ENCODE measurements at places on chromosomes 16 and 17.

GRCh38 chr17:9003355-9004131, 17.8 kb upstream of the NTN1 start:
- no peak for DNase-seq

DNA sequence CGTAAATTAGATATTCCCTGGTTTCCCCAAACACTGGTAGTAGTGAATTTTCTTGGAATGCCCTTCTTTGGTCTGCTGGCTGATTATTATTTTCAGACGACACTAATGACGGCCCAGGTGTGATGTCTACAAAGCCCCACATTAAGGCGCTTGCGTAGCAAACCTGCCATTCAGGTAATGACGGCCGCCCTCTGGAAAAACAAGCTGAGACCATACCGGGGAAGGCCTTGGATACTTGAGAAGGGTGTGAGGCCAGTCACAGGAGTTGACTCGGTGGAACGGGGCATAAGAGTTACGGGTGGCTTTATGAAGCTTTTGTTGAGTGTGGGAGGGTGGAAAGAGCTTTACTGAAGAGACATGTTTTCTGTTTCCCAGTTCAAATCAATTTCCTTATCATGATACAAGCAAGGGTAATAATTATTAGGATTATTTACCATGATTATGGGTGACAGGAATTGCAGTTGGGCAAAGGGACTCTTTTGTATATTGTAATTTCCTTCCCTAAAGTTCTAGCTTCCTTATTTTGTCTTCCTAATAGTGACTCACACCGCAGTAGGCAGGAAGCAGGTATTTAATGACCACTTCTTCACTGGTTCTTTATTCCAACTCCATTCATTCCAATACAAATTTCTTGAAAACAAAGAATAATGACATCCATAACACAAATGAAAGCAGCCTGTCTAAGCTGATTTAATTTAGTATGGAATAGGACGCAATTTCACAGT, 24.8 kb downstream of the KRT23 start:
- no peak for DNase-seq

GRCh38 chr17:15381707-15382106, 40.3 kb upstream of the TEKT3 start:
- no peak for DNase-seq

DNA sequence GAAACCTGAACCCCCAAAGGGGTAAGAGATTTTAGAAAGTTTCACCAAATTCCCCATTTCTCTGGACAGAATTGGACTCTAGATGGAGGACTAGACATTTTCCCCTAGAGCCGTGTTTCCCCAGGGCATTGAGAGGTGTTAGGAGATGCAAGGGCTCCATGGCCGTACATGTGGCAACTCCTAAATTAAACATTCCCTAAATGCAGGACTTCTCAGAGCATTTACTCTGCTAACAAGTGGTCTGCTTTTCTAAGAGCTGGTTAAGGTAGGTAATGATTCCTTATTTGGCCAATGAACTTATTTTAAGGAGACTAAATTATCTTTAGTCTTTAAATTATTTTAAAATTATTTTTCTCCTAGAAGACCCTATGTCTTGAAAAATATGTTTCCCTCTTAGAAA, 200.9 kb downstream of the MSI2 start:
- no peak for DNase-seq

DNA sequence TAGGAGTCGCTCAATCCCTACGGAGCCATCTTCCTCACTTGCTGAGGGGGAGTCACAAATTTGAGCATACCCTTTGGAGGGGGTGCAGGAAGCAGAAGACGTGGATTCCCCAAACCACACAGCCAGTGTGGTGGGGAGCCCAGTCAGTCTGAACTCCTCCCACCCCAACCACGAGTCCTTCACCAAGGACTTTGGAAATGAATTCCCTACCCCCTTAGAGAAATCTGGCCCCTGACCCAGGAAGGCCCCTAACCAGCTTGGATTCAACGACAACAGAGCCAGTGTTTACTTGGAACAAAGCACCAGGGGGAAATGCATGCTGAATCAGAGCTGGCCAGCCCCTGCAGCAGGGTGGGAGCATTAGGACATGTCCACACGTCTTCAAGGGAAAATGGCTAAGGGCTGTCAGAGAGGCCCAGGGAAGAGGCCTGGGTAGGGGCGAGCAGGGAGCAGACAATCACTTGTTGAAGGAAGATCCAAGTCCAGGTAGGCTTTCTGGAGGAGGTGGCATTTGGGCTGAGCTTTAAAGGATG, 5.5 kb upstream of the TMEM92 start:
- DNase-seq, result no peak

GRCh38 chr17:57853695-57854094, 3.9 kb upstream of the MRPS23 start:
- DNase-seq, result no peak

DNA sequence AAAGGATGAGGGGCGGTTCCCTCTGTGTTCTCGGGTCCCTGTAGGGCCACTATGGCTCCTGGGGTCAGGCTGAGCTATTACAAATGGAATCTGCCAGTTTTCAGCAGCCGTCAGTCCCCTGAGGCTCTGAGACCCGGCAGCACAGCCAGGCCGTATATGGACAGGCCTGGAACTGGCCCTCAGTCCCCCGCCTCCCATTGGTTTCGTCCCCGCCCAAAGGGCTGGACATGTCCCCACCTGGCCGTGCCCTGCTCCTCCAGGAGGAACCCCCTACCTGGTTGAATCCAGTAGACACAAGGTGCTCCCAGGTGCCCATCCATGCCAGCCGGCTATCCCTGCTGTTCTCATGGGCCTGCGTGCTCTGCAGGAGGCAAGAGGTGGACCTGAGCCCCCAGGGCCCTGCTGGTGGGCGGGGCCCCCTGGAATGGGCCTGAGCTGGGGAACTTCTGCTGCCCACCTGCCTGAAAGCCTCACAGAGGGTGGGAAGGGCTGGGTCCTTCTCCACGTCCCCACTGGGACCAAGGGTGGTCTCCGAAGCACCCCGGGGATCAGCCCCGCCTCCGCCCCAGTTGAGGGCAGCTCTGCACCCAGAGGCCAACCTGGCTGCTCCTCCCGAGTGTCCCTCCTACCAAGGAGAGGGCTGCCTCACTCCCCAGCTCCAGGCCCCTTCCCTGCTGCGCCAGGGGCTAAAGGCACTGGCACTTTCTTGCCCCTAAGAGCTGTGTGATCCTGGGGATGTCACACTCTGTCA, 16.8 kb downstream of the VASN start:
- DNase-seq, result no peak

DNA sequence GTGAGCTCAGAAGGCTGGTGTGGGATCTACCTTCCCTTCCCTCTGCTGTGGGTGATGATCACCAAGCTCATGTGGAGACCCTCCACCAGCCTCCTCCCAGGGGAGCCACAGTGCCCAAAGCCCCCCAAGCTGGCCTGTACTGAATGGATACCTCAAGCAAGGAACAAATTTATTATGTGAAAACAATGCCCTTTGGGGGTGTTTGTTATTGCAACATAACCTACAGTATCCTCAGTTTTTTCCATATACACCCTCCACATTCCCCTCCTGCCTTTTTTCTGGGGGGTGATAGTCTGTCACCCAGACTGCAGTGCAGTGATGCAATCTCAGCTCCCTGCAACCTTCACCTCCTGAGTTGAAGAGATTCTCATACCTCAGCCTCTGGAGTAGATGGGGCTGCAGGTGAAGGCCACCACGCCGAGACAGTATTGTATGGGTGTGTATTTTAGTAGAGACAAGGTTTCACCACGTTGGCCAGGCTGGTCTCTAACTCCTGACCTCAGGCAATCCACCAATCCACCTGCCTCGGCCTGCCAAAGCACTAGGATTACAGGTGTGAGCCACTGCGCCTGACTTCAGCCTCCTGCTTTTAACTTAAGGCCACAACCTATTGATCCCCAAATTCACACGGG, 215.9 kb downstream of the CPPED1 start:
- no peak for DNase-seq

DNA sequence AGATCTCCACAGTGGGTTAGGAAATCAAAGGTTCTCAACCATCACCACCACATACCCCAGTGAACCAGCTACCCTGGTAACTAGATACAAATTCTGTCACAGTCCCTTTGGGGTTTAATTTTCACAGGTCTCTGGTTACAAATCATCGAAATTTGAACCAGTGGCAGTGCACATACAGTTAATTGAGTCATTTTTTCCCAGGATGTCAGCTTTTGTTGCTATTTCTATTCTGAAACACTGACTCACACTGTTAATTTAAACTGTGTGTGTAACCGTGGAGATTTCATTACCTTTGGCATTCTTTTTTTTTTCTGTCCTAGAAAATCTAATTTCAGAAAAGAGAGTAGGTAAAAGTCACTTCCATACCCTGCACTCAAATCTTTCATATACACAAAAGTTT, 511.5 kb downstream of the TOX3 start:
- no peak for DNase-seq

GRCh38 chr17:63986821-63987220, 11.3 kb upstream of the PRR29 start:
- no peak for DNase-seq

DNA sequence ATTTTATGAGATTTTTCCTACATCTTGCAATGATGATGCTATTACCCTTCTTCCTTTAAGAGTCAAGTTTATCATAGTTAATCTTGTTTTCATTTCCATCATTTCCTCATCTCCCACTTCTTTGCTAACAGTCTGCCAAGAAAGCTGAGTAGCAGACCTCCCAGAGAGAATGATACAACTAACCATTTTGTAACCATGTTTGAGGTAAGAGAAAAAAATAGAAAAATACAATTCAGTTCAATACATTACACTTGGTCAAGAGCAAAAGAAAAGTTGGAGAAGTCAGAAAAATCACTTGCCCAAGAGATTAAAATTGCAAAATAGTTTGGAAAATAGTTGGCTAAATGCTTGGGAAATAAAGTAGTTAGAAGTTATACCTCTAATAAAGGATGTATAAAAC, 154.4 kb downstream of the ABCA8 start:
- no peak for DNase-seq

DNA sequence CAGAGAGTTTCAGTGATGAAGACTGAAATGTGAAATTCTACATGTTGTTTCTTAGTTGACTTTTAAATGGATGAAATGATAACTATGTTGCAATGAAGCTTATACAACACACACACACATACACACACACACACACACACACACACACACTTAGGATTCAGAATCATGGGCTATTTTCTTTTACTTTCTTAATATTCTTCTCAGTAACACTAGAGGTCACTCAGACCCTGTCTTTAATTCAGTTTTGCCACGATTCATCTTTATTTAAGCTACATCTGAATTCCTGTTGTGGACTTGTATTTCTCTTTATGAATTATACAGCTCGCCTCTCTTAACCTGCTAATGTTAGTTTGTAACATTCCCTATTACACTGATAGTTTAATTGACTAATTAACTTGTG, 109.6 kb upstream of the GOT2 start:
- DNase-seq, result no peak

DNA sequence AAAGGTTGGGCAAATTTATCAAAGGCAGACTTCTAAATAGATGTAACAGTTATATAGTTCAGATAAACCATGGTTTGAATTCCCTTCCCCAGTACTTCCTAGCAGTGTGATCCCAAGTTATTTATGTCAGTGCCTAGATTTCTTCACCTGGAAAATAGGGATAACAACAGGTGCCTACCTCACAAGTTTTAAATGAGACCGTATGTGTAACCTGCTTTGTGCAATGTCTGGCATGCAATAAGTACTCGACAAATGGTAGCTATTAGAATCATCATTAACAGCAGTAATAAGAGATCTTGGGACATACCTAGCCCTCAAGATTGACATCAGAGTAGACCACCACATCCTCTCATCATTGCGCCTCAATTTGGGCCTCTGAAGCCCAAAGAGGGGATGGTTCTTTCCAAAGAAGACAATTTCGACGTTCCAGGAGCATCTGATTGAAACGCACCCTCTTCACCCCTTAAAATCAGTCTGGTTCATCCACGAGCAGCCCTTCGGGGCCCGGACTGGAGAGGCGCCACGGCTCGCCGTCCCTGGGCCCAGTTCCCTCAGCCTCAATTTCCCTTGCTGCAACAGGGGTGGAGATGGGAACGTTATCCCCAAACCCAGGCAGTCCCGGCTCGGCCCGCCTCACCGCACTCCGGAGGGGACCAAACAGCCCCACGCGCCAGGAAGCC, 541 bp downstream of the ACACA start:
- no peak for DNase-seq

DNA sequence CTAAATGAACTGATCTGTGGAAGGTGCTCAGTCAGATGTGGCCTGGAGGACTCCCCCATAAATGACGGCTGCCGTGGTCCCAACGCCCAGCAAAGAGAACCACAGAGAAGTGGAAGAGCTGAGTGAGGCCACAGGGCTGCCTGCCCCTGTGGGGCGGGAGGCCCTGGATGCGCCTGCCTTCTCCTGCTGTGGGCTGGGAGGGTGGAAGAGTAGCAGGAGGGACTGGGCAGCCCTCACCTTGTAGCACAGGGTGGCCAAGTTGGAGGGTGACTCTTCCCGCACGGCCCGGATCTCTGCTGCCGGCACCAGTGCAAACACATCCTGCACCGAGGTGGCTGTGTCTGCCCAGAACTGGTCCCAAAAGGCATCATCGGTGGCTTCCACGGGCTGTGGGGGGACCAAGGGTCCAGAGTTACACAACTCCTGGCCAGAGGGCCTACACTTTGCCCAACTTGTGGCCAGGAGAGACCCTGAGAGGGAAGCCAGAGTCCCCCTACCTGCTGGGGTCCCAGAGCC, 8.3 kb downstream of the HID1 start:
- no peak for DNase-seq

- no peak for DNase-seq
Observed at GRCh38 chr17:55969562-55970324, 183.5 kb upstream of the ANKFN1 start.

- DNase-seq, result no peak
Observed at GRCh38 chr16:2985462-2985861, 5.2 kb upstream of the PKMYT1 start.

- no peak for DNase-seq
Observed at GRCh38 chr17:38587947-38588787, 17.6 kb downstream of the SRCIN1 start.

- no peak for DNase-seq
Observed at GRCh38 chr17:82021107-82021899, 1.4 kb downstream of the CENPX start.

GRCh38 chr16:78903843-78904242, 696.7 kb downstream of the MAF start:
- no peak for DNase-seq

- no peak for DNase-seq
Observed at GRCh38 chr17:77646046-77646430, 312.5 kb upstream of the TNRC6C start.

GRCh38 chr17:34484193-34484733, 95.1 kb upstream of the TMEM132E start:
- DNase-seq, result no peak

GRCh38 chr16:2991566-2992261, 11.5 kb upstream of the PKMYT1 start:
- DNase-seq, result no peak

GRCh38 chr17:40330850-40331470, 22.0 kb downstream of the RARA start:
- no peak for DNase-seq

DNA sequence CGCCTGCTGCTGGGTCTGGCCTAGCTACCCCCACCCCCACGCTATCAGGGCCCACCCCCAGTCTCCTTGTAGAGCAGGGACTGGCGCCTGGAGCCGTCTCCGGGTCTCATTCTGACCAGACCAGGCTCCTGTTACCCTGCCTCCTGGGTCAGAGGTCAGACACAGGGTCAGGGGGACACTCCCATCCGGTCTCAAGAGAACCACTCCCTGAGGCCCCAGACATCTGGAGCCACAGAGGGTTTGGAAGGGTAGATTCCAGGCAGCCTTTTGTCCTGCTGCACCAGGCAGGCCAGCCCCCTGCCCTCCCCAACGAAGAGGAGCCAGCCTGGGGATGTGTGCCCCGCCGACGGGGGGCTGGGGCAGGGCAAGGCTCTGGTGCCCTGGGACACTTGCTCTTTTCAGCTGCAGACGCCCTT, 944 bp upstream of the WFIKKN1 start:
- no peak for DNase-seq

GRCh38 chr17:19372011-19372370, 6.3 kb upstream of the MAPK7 start:
- no peak for DNase-seq

All from stimulated activated CD4-positive, alpha-beta T cell treated with anti-CD3 and anti-CD28 coated beads, Interleukin-12 subunit alpha, Interleukin-12 subunit beta, amount 100 ng/mL, for 48 hours (primary cell).